OCI-M1 (cell line): ENCODE measurements at places on chromosomes 6 and 20.

- DNase-seq, result peak; percentile 29
These were observed 4.1 kb upstream of the MOXD1 start for GRCh38 chr6:132405143-132405915.

GRCh38 chr6:64213697-64214096 is 578.1 kb downstream of the PHF3 start:
- DNase-seq, result no peak

- DNase-seq, result peak; percentile 39
These were observed 58.5 kb downstream of the PREX1 start for GRCh38 chr20:48769069-48769983.

- no peak for DNase-seq
These were observed 198.4 kb downstream of the SYNDIG1 start for GRCh38 chr20:24667689-24668383.

DNA sequence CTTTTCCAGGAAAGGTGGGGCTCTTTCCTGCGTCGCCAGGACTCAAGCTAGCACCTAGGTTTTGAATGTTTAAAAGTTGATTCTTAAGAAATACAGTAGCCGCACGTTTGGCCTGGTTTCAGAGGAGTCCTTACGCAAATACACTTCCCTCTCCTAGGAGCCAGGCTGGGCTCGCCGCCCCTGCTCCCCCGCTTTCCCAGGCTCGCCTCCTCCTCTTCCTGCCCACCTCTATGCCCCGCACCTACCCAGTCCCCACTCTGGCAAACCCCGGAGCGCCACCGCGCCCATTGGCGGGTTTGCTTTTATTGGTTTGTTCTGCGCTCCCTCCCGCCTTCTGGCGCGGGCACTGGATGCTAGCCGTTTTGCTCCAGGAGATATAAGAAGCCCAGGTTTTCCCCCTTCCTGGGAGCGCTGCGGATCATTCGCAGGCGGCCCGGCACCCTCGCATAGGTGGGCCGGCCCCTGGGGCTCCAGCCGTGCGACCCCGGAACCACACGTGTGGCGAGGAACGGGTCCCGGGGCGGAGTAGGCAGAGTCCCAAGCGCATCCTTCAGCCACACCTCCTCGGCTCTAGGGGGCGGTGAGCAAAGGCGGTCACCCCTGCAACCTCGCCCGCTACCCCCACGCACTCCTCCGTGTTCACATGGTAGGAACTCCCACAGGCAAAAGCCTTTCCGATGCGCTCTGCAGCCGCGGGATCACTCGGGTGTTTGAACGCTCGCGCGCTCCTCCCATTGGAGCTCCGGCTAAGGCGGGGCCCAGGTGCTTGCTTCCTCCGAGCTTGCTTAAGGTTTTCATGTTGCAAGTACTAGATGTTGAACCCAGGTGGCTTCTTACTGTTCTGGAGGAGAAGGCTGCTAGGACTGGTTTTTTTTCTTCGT is 119.0 kb downstream of the RTN4IP1 start:
- peak; percentile 33 for DNase-seq

GRCh38 chr6:129677620-129678325 is 32.2 kb downstream of the ARHGAP18 start:
- peak; percentile 81 for DNase-seq

GRCh38 chr6:159311618-159312017 is 142.4 kb downstream of the FNDC1 start:
- no peak for DNase-seq

GRCh38 chr6:166119116-166119911 is 48.3 kb downstream of the TBXT start:
- no peak for DNase-seq

DNA sequence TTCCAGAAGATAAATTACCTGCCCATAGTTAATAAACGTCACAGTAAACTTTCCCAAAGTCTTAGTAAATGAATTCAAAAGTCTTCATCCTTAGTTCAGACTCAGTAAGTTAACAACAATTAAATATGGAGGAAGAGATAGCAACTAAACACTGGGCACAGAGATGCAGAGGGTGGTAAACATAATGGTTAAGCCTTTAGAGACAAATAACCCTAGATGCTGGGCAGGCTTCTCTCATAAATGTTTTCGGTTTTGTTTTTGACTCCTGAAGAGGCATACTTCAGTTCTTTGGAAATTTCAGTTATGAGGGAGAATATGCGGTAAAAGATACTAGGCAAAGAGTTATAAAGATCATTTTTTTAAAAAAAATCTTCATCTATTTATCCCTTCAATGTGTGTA is 369.8 kb downstream of the FRK start:
- no peak for DNase-seq

DNA sequence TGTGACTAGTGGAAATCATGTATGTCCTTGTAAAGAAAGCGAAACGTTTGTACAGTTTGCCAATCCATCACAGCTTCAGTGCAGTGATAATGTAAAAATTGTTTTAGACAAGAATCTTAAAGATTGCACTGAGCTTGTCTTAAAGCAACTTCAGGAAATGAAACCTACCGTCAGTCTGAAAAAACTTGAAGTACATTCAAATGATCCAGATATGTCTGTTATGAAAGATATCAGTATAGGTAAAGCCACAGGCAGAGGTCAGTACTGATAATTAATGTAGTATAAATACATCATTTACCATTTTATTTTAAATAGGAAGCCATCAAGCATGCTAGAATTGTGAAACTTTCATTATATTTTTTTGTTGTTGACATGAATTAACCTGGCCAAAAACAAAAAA is 60.9 kb upstream of the SMIM8 start:
- no peak for DNase-seq

DNA sequence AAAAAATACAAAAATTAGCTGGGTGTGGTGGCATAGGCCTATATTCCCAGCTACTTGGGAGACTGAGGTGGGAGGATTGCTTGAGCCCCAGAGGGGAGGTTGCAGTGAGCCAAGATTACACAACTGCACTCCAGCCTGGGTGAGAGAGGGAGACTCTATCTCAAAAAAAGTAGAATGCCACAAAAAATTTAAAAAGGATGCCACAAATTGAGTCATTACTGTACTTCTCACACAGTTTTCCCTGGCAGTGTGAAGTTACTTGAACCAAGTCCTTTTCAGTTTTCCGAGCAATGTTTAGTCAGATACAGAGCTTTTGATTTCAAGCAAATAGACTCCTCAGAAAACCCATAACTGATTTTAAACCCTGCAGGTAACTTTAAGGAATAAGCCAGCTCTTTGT is 53.3 kb downstream of the TNFRSF21 start:
- DNase-seq, result no peak

DNA sequence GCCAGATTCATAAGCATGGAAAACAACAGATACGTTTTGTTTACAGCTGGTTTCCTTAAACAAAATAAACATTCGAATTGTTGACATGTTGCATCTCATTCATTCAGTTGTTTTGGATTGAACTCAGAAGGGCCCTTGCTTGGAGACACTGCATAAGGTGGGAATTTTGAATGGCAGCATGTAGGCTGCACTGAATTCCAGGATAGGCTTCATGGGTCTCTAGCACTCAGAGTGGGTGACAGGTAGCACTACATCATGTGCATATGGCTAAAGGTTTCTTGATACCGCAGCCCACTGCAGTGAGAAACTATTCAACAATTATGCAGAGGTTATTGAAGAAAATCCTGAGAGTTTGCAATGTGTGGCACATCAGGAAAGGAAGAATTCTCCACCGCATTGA is 1.6 kb downstream of the BEND6 start:
- DNase-seq, result no peak

DNA sequence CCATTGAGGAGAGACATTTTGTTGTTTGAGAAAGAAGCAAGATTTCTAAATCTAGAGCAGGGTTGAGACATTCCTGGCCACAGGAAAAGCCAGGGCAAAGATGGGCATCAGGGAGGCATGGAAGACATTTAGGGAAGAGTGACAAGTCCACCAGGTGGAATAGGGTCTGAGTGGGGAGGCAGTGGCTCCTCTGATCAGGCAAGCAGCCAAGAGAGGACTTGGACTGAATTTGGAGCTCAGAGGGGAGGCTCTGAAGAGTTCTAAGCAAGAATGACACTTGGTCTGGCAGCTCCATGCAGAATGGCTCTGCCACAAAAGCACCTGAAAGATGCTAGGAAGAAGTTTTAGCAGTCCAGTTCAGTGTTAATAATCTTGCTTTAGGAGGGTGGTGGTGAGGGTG is 120.8 kb downstream of the FYN start:
- no peak for DNase-seq

- peak; percentile 61 for DNase-seq
These were observed 42.8 kb upstream of the DYNLRB1 start for GRCh38 chr20:34473262-34473883.

DNA sequence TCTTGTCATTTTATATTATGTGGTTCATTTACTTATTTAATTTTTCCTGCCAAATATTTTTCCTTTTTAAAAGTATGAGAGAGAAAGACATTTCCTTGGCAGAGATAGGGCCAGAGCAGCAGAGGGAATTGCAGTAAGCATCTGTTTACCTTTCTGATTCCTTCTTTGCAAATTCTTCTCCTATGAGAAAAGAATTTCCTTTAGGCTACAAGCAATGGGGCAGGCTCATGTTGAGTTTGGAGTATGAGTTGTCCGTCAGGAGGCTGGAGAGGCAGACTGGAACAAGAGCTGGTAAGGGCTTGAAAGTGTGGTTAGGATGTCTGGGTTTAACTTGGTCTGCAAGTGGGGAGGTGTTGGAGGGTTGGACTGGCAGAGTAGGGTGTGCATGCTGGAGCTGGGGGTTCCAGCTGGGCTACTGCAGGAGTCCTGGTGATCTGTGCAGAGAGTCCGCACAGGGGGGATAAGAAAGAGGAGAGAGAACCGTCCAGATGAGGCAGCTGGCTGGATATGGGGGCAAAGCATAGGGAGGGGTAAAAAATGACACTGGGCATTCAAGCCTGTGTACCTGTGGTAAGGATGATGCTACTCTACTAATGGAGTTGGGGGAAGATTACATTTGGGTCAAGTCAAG is 19.7 kb downstream of the TIAM2 start:
- no peak for DNase-seq

- DNase-seq, result no peak
These were observed 131.6 kb downstream of the GMPR start for GRCh38 chr6:16369989-16370388.

- no peak for DNase-seq
These were observed 21.2 kb downstream of the RAMACL start for GRCh38 chr6:166565084-166565967.

DNA sequence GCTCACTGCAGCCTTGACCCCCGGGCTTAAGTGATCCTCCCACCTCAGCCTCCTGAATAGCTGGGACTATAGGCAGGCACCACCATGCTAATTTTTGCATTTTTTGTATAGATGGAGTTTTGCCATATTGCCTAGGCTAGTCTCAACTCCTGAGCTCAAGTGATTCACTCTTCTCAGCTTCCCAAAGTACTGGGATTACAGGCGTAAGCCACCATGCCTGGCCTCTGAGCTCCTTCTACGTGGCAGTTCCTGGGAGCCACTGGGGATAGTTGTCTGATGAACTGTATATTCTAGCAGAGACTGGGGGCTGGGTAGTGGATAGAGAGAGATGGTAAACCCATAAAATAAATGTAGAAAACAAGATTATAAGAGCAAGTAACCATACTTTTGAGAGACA is 26.1 kb downstream of the IYD start:
- no peak for DNase-seq

GRCh38 chr6:149094934-149095351 is 222.6 kb upstream of the TAB2 start:
- DNase-seq, result no peak

- peak; percentile 80 for DNase-seq
These were observed 258.4 kb downstream of the RNGTT start for GRCh38 chr6:88704980-88705379.

- DNase-seq, result no peak
These were observed 127.8 kb downstream of the SIM1 start for GRCh38 chr6:100336876-100337275.

- DNase-seq, result no peak
These were observed 146.1 kb downstream of the NFATC2 start for GRCh38 chr20:51396365-51396909.

DNA sequence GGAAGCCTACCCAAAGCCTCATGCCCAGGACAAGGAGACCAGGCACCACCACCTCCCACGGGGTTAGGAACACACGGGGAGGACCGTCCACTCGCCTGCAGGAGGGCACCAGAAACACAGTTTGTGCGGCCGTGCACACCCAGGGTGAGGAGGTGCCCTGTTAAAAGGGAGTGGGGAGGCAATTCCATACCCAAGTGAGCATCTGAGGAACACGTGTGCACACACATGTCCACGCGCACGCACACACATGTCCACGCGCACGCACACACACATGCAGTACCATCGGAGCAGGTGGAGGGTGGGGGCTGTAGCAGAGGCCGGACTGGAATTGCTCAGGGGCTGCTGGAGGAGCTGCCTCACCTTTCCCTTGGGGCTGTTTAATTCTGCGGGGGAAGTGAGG is 259.4 kb downstream of the TAF4 start:
- DNase-seq, result no peak

DNA sequence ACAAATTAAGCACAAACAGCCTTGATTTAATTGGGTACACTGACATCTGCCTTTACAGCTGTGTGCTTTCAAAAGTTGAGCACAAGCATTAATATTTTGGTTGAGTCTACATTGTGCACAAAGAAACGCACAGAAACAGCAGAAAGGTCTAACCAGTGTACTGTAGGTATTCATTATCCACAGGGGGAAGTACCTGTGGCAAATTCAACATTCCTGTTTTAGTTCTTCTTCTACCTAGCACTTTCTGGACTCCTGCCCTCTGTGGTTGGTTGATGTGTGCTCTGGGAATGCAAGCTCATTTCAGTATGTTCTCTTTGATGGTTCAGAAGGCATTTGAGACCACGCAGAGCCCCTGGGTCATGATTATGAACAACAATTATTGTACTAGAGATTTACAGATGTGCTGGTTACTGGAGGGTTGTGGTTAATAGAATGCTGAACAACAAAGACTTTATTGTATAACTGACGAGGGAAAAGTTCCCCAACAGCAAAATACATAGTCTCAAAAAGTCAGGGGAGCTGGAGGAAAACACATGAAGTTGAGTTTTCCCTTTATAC is 26.6 kb upstream of the DAAM2 start:
- DNase-seq, result no peak

DNA sequence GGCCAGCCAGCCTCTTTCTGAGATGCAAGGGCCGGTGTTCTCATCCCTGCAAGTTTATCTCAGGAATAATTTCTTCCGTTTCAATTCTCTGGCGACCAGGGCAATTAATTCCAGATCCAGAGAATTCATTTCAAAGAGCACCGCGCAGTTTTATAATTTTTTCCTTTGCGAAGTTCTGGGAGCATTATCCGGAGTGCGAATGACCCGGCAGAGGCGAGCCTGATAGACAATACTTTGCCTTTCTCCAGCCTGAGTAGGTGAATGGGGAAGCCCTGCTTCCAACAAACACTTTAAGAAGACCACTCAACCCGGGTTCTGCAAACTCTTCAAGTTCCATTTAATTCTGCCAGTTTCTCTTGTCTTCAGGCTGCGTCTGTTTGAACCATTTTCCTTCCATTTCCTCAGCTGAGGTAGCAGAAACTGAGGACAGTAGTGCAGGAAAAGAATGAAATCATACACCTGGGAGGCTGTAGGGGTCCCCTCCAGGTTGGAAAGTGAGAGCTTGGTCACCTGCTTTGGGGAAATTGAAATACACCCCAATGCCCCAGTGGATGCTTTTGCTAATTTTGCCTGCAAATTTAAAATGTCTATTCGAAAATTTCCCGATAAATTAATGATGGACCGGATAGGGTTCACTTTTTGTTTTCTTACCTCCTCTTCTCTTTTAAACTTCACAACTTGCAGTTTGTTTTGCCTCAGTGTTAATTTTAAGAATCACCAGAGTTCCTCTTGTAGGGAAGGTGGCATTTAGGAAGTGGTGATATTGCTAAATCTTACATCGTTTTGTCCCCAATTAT is 1.1 kb downstream of the VGLL2 start:
- no peak for DNase-seq

GRCh38 chr6:16872543-16873235 is 111.4 kb upstream of the ATXN1 start:
- DNase-seq, result peak; percentile 35

GRCh38 chr20:36109251-36109947 is 45.1 kb upstream of the EPB41L1 start:
- DNase-seq, result no peak
